Tibial artery (tissue), 4 donors: ENCODE measurements at places on chromosomes 1 and 21.

- H3K4me3 ChIP-seq: no peak overlapping the region
- H3K27ac ChIP-seq: no peak overlapping the region
- no peak for DNase-seq
- peaks cover 10% of the 10 kb centered on the region for H3K4me1 ChIP-seq
Observed at GRCh38 chr1:115670476-115671175, 28.9 kb downstream of the VANGL1 start.

GRCh38 chr21:31557421-31558188 is 101.9 kb upstream of the SOD1 start:
- peaks cover 50% of the 10 kb centered on the region for H3K27me3 ChIP-seq
- peaks cover 17% of the 10 kb centered on the region for H3K4me1 ChIP-seq
- H3K36me3 ChIP-seq: no peaks in the 10 kb centered on the region
- DNase-seq: no peak
- peak overlapping the region; percentile 32 for H3K4me3 ChIP-seq

DNA sequence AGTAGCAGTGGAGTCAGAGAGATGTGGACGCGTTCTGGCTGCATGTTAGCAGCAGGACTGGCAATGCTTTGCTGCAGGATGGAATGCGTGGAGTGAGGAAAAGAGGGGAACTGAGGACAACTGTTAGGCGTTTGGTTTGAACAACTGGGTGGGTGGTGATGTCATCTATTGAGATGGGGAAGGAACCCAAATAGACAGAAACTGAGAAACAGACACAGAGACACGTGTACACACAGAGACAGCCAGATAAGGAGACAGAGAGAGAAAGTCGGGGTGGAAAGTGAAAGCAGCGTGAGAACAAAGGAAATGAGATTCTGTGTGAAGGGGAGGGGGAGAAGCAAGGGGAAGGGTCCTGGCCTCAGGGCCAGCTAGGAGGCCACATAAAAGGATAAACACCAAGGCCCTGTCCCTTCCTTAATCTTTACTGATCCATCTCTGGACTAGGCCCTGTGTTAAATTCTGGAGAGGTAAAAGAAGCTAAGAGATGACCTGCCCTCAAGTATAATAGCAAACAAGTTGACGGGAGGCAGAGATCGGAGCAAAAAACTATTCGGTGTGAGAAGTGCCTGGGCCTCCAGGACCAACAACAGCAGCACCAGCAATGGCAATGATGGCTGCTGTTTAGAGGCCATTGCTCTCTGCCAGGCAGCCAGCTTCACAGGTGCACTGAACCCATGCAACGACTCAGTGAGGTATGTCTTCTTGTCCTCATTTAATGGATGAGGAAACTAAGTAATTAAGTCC is 31.6 kb downstream of the VWA5B1 start:
- DNase-seq: no peak
- no peak overlapping the region for H3K27ac ChIP-seq
- H3K27me3 ChIP-seq: no peaks in the 10 kb centered on the region
- no peaks in the 10 kb centered on the region for H3K36me3 ChIP-seq

DNA sequence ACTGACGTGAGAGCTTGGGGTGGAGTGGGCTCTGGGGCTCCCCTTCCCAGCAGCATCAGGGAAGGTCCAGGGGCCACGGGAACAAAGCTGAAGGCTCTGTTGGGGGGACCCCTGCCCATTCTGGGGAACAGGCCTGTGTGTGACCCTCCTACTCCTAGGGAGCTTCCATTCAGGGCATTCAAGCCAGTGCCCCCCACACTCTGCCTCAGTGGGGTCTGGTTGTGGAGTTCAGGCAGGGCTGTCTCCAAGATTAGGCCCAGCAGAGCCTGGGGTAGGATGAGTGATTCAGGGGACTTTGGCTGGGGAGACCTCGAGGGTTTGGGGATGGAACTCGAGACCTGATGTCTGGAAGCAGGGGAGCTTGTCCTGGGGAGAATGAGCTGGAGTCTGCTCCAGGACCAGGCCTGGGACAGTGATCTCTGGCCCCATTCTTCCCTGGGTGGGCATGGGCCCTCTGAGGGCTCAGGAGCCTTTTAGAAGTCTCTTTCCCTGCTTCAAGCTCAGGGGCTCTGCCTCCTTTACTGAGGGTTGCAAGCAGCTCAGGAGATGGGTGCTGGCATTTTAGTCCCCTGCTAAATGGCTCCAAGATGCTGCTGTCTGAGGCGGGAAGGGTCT is 81.7 kb downstream of the PTPRU start:
- no peak for DNase-seq
- no peaks in the 10 kb centered on the region for H3K27me3 ChIP-seq
- peaks cover 84% of the 10 kb centered on the region for H3K36me3 ChIP-seq
- no peak overlapping the region for H3K27ac ChIP-seq
- H3K4me3 ChIP-seq: no peak overlapping the region

DNA sequence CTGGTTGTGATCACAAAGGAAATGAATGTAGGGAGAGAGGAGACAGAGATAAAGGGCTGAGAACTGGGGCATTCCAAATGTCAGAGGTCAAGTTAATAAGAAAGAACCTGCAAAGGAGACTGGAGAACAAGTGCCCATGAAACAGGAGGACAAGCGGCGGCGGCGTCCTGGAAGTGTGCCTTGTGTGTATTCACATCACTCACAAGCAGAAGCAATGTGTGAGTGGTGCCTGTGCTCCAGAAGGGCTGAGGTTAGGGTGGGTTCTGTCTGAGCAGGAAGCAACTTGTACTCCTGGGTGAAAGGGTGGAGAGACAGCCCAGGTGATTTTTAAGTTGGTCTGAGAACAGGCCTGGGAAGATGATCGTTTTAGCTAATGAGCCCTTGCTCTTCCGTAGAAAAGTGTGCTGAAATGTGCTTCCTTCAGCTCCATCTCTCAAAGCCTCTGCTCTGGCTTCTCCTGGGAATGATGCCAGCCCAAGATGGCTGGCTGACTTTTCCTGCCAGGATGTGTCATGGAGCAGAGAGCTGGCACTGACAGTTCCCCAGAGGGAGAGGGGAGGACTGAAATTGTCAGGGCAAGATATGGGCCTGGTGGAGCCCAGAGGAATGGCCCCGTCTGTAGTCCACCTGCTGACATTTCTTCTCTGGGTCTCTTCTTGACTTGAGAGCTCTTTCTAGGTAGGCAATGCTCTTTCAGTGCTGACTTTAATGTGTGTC is 25.1 kb upstream of the PLEKHA6 start:
- no peak overlapping the region for H3K27ac ChIP-seq
- H3K27me3 ChIP-seq: no peaks in the 10 kb centered on the region
- DNase-seq: peak; percentile 87
- H3K36me3 ChIP-seq: no peaks in the 10 kb centered on the region
- no peak overlapping the region for H3K4me3 ChIP-seq

DNA sequence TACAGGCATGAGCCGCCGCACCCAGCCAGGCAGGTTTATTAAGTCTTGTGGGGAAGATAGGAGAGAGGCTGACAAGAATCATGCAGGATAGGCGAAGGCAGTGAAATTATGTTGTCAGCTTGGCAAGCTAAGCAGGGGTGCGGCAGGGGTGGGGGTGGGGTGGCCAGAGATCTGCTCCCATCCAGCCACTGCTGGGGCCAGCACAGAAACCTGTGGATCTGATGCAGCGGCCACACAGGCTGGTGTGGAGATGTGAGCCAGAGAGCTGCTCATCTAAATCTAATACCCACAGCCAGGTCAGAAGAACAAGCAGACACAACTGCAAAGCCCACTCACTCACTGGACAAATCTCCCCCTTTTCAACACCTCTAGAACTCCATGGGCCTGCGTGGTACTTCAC is 68.7 kb downstream of the KCTD3 start:
- no peak overlapping the region for H3K27ac ChIP-seq
- H3K27me3 ChIP-seq: no peaks in the 10 kb centered on the region
- H3K4me3 ChIP-seq: no peak overlapping the region
- DNase-seq: no peak
- H3K4me1 ChIP-seq: peaks cover 13% of the 10 kb centered on the region

DNA sequence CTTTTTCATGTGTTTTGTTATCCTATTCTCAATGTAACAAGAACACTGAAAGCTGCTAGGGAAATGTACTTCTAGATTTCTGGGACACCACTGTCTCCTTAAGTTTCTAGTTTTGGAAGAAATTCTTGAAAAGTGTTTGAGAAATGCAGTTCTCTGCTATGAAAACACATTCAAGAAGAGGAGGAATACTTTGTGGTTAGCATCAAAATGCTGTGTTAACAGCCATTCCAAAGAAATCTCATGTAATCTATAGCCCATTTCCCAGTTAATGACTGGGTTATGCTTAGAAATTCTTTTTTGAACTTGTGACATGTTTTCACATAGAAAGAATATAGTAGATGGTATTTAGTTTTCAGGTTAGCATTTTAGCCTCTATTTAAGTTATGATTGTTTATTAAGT is 6.0 kb downstream of the RAVER2 start:
- no peak for DNase-seq
- no peaks in the 10 kb centered on the region for H3K4me1 ChIP-seq
- H3K27me3 ChIP-seq: no peaks in the 10 kb centered on the region
- no peaks in the 10 kb centered on the region for H3K36me3 ChIP-seq
- no peak overlapping the region for H3K27ac ChIP-seq
